ENCODE measurements at places on chromosomes 1 and 21. TPM values are rescaled to one million over a fixed set of nuclear protein-coding genes. Genes with fewer than 3 reads are reported as not detected.

SPATA21 gene
- total RNA-seq: not detected

PDC gene
- total RNA-seq: not detected

S100A16 gene
- total RNA-seq: 72.8 TPM

TRIM17 gene
- total RNA-seq: 0.62 TPM

GRCh38 chr1:168656485-168656884, 72.5 kb downstream of the DPT start:
- no peak for DNase-seq

- DNase-seq: no peak
Observed at GRCh38 chr1:18190598-18190997, 83.0 kb downstream of the IGSF21 start.

DNA sequence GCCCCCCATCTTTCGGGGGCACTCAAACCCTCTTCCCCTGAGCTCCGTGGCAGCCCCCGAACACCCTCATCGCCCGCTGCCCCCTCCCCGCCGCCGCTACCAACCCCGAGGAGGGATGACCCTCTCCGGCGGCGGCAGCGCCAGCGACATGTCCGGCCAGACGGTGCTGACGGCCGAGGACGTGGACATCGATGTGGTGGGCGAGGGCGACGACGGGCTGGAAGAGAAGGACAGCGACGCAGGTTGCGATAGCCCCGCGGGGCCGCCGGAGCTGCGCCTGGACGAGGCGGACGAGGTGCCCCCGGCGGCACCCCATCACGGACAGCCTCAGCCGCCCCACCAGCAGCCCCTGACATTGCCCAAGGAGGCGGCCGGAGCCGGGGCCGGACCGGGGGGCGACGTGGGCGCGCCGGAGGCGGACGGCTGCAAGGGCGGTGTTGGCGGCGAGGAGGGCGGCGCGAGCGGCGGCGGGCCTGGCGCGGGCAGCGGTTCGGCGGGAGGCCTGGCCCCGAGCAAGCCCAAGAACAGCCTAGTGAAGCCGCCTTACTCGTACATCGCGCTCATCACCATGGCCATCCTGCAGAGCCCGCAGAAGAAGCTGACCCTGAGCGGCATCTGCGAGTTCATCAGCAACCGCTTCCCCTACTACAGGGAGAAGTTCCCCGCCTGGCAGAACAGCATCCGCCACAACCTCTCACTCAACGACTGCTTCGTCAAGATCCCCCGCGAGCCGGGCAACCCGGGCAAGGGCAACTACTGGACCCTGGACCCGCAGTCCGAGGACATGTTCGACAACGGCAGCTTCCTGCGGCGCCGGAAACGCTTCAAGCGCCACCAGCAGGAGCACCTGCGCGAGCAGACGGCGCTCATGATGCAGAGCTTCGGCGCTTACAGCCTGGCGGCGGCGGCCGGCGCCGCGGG, 837 bp downstream of the FOXD3 start:
- DNase-seq: no peak

DNA sequence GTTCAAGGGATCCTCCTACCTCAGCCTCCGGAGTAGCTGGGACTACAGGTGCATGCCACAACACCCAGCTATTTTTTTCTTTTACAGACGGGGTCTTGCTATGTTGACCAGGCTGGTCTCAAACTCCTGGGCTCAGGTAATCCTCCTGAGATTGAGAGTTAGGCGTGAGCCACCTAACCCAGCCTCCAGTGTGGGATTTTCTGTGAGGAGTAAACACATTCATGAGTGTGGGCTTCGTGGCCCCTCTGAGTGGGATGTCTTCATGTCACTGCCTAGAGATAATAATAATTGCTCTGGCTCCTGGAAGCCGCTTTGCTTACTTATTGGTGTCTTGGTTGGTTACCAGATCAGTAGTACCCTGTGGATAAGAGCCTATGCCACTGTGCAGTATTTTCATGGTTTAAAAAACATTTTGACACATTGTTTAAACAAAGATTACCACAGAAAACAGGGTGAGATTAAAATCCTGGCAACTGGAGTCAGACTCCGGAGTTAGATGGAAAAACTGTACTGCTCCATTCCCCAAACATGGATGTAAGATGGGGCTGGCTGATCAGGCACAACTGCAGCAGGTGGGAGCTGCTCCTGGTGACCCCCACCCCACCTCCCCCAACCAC, 159.1 kb upstream of the RAB4A start:
- no peak for DNase-seq

DNA sequence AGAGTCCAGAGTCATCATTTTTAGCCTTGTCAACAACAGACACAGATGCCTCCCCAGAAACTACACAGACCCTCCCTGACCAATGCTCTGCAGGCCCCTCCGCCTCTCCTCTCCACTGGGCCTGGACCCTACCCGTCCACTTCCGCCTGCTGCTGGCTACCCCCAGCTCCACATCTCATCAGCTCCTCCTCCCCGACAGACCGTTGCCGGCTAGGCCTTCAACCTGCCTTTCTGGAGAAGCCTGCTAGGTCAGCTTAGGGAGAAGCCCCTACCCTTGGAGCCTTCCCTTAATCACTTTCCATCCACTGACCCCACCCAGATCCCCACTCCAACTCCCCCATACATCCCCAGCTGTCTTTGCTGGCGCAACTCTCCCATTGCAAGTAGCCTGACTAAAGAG, 1.4 kb downstream of the TRIM17 start:
- no peak for DNase-seq

DNA sequence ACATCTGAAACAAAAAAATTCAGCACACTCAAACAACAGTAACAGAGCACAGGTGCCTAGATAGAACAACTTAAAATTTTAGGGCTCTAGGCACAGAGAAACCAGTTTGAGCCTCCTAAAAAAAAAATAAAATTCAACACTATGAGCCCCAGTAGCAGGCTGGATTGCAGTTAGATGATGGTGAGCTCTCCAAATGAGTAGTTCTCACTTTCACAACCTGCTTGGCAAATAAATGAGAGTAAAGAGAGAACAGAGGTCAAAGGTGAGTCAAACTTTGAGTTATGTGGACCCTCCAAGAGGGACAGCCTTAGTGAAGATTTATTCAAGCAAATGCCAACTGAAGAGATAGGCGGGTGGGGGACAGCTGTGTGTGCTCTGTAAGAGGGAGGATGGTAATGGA, 3.6 kb downstream of the BEND5 start:
- DNase-seq: no peak

DNA sequence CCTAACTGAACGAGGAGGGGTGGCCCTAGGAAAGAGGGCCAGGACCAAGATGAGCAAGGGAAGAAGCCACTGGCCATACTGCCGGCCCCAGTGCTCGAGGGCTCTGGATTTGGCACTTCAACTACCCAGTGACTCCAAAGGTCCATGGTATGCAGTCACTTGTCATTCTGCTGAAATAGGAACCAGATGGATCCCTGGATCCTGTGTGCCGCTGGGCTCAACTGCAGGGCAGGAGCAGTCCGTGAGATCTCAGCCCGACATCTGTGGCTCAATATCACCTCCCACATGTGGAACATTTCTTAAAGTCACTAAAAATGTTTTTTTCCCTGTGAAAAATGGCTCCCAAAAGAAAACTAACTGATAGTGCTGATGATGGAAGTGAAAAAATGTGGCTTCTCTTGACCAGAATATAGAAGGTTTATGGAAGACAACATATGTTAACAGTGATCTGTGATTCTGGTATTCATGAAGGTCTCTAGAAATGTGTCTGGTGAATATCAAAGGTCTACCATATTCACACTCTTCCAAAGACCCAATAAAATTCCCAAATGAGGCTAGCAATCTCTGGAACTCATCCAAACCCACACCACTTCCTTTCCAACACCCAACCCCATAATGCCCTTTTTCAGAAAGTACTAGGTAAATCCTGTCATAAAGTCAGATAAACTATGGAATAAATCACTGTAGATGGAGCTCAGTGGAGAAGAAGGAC, 24.1 kb downstream of the PAFAH2 start:
- DNase-seq: no peak

DNA sequence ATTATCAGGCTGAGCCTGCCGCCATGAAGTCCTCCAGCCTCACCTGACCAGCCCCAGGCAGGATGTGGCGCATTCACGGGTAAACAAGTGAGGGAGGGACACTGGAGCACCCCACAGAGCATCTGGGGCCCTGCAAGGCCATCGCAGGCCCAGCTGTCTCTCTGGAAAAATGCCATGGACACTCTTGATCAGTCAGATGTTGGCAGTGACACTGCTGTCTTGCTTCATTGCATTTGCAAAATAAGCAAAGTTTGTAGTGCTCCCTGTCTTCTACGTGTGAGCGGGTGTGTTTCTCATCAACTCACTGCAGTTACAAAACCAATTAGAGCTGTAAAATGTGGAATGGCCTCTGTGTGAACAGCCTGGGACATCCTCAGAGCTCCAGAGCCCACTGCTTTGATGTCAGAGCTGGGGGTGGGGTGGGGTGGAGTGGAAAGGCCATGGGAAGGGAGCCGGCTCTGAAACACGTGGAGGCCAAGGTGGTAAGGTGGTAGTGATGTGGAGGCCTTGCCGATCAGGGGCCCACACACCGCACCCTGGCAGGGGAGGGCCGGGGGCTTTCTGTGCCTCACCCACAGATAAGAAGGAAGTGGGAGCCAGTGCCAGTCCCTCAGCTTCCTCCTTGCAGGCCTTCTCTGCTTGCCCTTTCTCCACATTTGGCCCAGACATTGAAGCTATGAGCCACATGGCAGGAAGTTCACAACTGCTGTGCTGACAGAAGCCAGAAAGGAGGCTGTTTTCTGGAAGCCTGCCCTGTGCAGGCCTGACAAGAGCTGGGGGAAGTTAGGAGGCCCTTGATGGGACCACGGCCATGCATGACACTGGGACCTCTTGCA, 254.9 kb downstream of the RHOU start:
- DNase-seq: no peak

- no peak for DNase-seq
Observed at GRCh38 chr1:25091658-25092057, 140.6 kb downstream of the SYF2 start.

GRCh38 chr1:193674292-193674944, 488.0 kb upstream of the B3GALT2 start:
- no peak for DNase-seq

DNA sequence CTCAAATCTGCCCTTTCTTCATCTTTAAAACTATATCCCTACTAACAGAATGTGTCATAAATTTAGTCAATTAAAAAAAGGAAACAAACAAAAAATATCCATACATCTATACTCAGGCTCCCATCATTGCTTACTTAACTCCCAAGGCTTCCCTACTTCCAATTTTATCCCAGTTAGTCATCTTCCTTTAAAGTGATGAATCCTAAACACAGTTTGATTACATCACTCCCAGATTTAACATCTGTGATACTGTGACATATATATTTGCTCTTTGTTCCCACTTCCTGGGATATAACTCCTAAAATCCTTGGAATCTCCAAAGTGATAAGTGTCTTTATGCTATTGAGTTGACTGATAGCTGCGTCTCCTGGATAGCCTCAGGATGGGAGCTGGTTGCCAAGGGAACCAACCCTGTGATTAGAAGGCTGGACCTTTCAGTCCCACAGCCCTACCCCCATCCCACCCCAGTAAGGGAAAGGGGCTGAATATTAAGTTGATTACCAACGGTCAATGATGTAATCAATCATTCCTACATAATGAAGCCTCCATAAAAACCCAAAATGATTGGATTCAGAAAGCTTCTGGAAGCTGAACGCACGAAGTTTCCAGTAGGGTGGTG, 21.6 kb downstream of the GLMN start:
- DNase-seq: no peak

Measured in aorta (tissue), 5 donors.